ENCODE measurements at places on chromosomes 12 and 14.

GRCh38 chr12:17992002-17992656 lies 97.9 kb downstream of the RERGL start:
- DNase-seq: no peak

- no peak for DNase-seq
Measured at GRCh38 chr12:75548879-75549278, 37.5 kb upstream of the KRR1 start.

DNA sequence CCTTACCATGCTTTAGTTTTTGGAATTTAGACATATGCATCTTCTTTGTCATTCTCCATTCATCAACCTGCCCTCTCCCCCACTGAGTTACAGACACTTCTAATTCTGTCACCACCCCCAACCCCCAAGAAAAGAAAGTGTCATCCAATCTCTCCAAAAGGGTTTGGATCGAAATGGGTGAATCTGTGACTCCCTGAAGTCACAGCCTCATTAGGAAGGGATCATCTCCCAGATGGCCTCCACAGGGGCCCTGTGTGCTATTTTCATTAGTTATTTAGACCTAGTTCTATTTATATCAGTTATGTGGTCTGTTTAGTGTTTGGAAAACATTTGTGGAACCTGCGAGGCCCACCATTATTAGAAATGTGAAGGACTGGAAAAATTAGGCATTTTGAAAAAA lies 191.0 kb upstream of the ATP2B1 start:
- DNase-seq: no peak

DNA sequence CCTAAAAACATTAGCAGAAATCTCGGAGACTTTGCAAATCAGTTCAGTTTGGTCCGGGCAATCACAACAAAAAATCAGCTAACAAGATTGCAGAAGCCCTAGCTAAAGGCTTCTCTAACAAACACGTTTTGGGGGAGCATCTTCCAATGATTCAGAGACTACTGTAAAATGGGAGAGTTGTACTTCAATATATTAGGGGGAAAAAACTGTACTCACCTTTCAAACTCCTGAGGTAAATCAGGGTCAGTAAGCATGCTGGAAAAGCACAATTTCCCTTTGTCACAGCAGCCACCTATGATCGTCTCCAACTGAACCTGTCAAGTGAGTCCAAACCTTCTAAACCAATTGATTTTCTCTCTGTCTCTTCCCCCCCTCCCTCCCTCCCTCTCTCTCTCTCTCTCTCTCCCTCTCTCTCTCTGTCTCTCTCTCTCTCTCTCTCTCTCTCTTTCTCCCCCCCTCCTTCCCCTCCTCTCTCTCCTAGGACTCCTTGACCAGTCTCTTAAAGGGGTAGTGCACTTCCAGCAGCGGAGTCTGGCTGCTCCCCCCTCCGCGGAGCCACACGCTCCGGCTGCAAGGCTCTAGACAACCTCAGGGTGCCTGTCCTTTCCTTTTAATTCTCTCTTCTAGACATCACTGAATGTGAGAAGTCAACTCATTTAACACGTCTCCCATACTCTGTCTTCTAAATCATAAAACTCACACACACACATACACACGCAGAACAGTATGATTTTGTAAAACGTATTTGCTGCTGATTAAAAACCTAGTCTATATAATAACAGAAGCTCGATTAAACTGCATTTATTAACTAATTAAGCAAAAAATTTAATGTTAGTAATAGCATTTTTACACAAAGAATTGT lies at the start of gene SOX5:
SOX5 (minus strand) TSS at position 323 of the 862 bp plus-strand sequence; CDS start at position 254, 69 bp downstream.
- DNase-seq: peak; percentile 72

DNA sequence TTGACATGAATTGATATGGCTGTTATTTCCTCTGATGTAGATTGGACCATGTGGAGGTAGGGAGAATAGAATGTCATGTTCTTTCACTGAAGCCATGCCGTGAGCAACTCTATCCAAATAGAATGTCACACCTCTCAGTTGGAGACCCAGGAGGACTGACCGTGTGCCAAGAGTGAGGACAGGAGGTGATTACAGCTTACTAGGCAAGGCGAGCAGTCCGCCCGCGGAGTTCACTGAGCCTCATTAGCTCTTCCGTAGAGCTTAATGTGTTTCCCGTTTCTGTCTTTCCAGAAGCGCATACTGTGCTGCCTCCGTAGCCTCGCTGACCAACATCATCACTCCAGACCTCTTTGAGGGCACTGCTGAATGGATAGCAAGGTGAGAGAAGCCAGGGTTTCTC lies 45.6 kb downstream of the FNTB start:
- DNase-seq: no peak

DNA sequence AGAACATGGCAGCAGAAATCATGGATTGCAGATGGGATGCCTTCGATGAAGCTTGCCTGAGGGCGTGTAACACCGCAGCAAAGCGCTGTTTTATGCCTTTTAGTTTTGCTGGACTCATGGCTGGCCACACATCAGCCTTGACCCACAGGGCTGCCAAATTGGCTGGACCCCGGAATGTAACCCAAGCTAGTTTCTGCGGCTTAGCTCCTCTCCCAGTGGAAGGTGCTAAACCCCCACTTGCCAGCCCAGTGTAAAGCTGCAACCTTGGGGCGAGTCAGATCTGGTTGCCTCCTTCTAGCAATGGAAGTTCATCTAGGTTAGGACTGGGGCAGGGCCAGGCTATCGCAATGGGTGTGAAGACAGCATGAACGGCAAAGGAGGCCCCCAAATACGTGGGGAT lies 38.3 kb downstream of the MEG3 start:
- no peak for DNase-seq

DNA sequence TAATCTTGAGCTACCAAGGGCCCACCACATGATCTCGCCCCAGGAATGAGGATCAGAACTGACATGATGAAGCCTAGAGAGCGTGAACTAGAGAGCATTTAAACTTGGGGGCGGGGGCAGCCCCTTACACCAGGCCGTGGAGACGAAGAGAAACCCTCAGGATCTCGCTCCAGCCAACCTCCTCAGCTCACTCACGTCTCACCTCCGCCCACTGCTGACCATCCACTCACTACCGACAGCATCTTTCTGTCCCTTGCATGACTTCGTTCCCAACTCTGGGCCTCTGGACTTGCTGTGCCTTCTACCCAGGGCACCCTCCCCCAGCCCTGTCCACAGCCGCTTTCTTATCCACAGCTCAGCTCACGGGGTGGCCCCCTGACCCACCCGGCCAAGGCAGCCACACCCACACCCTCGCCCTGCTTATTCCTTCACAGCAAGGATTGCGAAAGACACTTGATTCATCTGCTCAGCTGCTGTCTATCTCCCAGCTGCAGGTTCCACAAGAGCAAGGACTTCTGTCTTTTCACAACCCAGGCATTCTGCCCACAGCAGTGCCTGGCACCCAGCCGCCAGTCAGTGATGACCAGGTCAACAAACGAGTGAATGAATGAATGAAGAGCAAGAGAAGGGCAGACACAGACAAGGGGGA lies 6.4 kb downstream of the STX2 start:
- no peak for DNase-seq

GRCh38 chr14:86050757-86051156 lies 520.8 kb downstream of the FLRT2 start:
- no peak for DNase-seq

DNA sequence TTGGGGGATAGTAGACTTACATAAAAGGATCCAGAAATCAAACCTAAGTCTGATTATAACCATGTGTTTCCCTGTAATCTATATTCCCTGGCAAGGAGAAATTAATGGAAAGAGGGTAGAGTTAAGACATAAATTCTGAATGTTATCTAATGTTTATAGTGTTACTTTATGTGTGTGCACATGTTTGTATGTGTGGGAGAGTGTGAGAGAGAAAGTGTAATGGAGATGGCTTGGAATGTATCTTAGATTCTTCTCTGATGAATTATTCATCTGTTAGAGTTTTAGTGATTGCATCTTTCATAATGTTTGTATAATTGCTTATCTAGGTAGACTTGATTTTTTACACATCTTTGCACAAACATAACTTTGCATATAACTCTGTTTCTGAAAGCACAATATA lies 490.9 kb downstream of the FLRT2 start:
- no peak for DNase-seq

GRCh38 chr12:58877243-58877743 lies 43.0 kb downstream of the LRIG3 start:
- DNase-seq: no peak

GRCh38 chr12:106049105-106049504 lies 89.6 kb downstream of the NUAK1 start:
- no peak for DNase-seq

GRCh38 chr14:58747181-58747580 lies 109.4 kb downstream of the DACT1 start:
- no peak for DNase-seq

GRCh38 chr12:4380332-4380731 lies 820 bp upstream of the FGF23 start:
- DNase-seq: no peak

- DNase-seq: no peak
Measured at GRCh38 chr12:42770261-42770660, 180.7 kb upstream of the PRICKLE1 start.

- no peak for DNase-seq
Measured at GRCh38 chr14:35558680-35559079, 24.7 kb downstream of the INSM2 start.

GRCh38 chr12:89087149-89087825 lies 265.0 kb downstream of the DUSP6 start:
- DNase-seq: no peak

DNA sequence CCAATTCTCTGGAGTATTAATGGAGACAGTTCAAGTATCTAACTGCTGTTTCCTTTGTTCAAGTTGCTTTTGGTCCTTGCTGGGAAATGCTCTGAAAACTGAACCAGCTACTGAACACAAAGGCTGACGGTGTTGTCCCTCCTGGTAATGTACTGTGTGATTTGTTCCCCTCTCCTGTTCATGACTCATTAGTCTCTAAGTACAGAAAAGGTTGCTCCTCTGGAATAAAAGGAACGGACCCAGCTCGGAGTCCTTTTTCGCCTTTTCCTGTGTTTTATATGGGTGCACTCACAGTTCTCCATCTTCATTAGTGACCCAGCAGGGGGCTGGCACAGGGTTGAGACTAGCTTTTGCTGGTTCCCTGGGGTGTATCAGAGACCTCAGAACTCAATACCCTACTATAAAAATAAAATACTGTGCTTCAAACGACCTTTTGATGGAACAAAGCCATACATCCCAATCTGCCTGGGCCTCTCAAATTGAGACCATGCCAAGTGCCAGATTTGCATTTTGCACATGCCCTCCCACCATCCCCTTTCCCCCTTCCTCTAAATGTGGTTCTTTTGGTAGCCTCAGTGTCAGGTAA lies 269.7 kb downstream of the RAD51B start:
- DNase-seq: no peak

GRCh38 chr14:92895352-92895878 lies 27.5 kb upstream of the CHGA start:
- DNase-seq: no peak

DNA sequence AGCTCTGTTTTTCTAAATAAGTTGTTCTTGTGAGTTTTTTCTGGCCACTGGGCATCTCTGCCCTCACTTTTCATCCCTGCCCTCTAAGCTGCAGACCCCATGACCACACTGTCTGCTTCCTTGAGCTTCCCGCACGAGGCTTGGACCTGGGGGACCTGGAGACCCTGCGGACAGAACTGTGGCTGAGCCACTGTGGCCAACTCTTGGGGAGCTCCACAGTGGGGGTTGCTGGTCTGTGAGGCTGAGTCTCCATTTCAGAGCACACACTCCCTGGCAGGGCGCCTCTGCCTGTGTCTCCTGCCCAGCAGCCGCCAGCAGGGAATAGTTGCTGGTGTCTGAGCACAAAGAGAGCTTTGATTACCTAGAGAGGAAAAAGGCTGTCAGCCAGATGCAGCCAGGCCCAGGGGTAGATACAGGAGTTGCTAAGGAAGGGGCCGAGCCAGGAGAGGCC lies 13.1 kb upstream of the RIN3 start:
- peak; percentile 77 for DNase-seq

- no peak for DNase-seq
Measured at GRCh38 chr14:99357151-99357915, 85.3 kb upstream of the BCL11B start.

- no peak for DNase-seq
Measured at GRCh38 chr14:35355981-35356841, 48.3 kb downstream of the NFKBIA start.

- DNase-seq: no peak
Measured at GRCh38 chr14:74941676-74942097, 13.7 kb downstream of the PGF start.

GRCh38 chr14:103232031-103232808 lies 101.8 kb upstream of the EIF5 start:
- DNase-seq: no peak

DNA sequence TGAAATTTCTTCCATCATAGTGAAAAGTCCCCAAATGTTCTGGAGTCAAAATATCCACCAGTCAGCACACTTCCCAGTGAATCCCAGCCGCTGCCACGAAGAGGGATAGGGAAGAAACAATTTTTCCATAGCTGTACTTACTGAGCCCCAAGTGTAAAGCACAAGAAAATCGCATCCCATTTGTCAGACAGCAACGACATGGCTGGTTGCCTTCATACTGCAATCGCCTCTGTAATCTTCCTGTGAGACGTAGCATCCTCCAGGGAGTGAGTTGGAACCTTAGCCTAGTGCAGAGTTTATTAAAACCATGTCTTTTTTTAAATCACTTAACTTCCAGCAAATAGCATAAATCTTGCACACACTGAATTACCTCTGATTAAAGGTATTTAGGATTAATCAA lies 56.8 kb downstream of the GNG2 start:
- no peak for DNase-seq

DNA sequence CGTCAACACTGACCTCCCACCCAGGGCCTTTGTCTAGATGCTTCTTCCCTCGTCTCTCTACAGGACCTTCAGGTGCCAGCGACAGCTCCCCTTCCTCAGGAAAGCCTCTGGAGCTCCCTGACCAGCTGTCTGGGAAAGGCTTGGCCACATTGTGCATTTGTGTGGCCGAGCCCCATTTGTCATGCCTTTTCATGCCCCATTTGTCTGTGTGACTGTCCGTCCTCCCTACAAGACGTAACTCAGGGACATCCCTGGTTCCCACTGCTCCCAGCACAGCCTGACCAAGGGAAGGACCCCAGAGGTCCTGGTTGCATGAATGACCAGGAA lies 23.8 kb downstream of the ZFYVE21 start:
- peak; percentile 17 for DNase-seq

GRCh38 chr12:72433298-72433697 lies 161.1 kb downstream of the TRHDE start:
- DNase-seq: no peak

GRCh38 chr14:76236172-76237130 lies 84.7 kb downstream of the GPATCH2L start:
- DNase-seq: no peak

DNA sequence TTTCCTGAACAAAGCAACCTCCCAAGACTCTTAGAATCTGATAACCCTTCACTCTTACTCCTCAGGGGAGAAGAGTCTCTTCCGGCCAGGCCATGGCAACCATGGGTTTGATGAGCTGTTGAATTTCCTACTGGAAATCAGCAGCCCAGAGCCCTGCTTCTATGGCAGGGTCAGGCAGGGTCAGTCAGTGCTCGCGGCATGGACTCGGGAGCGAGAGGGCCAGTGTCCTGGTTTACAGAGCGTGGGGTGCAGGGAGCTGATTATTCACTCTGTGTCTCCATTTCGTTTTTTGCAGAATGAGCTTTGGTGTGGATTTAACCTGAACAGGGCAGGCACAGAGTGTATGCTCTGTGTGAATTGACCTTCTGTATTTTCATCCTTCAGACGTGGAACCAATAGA lies 340.6 kb upstream of the SFSWAP start:
- DNase-seq: peak; percentile 15

GRCh38 chr12:104734541-104735095 lies 223.5 kb downstream of the SLC41A2 start:
- DNase-seq: no peak

GRCh38 chr14:21056520-21057163 lies 980 bp upstream of the RNASE8 start:
- no peak for DNase-seq

GRCh38 chr14:65566820-65567522 lies 154.4 kb downstream of the FUT8 start:
- no peak for DNase-seq

- DNase-seq: no peak
Measured at GRCh38 chr12:83067981-83068380, 381.3 kb downstream of the TMTC2 start.
